Activated CD4-positive, alpha-beta T cell treated with anti-CD3 and anti-CD28 coated beads, Interleukin-2, amount 10 ng/mL, durations not matched to agents 24 days and 14 days (primary cell): ENCODE measurements at places on chromosomes 6 and 20. TPM values are rescaled to one million over a fixed set of nuclear protein-coding genes. Genes with fewer than 3 reads are reported as not detected.

DNA sequence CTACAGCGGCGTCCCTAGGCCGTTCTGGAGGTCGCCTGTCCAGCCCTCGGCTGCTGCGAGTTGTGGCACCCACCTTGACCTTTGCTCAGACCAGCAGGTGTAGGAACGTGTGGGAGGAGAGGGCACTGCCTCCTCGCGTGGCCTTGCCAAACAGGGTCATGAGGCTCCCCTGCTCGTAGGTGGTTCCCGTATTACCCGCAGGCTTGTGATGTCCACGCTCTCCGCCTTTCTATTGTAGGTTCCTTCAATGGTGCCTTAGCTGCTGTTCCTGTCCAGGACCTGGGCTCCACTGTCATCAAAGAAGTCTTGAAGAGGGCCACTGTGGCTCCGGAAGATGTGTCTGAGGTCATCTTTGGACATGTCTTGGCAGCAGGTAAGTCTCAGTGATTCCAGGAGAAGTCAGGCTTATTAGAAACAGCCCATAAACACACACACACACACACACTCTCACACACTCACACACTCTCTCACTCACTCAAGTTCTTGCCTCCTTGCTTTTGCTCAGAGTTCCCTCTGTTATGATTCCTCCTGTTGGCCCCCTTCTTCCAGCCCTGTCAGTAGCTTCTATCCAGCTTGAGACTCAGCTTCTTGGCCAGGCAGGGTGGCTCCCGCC is 942 bp downstream of the ACAT2 start:
- peak overlapping the region; percentile 98 for H3K27ac ChIP-seq
- no peaks in the 10 kb centered on the region for H3K27me3 ChIP-seq
- peaks cover 56% of the 10 kb centered on the region for H3K36me3 ChIP-seq
- DNase-seq = peak; percentile 79
- peak overlapping the region; percentile 94 for H3K4me3 ChIP-seq

- H3K27ac ChIP-seq = no peak overlapping the region
- no peaks in the 10 kb centered on the region for H3K4me1 ChIP-seq
- no peak overlapping the region for H3K4me3 ChIP-seq
- DNase-seq = no peak
Observed at GRCh38 chr6:63816401-63816981, 180.9 kb downstream of the PHF3 start.

DNA sequence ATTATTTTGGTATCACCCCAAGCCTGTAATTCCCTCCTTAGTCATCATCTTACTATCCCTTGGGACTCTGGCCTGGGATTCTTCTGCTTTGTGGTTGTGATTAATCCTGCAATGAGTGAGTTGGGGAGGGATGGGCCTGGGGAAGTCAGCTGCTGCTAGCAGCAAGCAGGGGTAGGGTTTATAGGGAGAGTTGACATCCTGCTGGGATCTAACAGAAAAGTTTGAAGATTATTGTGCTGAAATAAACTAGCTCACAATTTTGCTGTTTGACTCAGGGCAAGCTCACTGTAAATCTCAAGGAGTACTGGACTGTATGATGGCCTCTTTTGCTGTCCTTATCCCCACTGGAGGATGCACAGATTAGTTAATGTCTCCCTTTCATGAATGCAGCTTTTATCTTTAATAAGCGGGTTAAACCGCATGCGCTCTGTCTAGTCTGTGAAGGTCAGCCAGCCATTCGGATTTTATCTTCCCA is 83.4 kb downstream of the JARID2 start:
- H3K27ac ChIP-seq = no peak overlapping the region
- DNase-seq = no peak
- no peaks in the 10 kb centered on the region for H3K27me3 ChIP-seq
- no peak overlapping the region for H3K4me3 ChIP-seq
- H3K4me1 ChIP-seq = peaks cover 70% of the 10 kb centered on the region

GRCh38 chr6:169847901-169848311 is 96.5 kb downstream of the ERMARD start:
- no peak overlapping the region for H3K4me3 ChIP-seq
- peaks cover 2% of the 10 kb centered on the region for H3K27me3 ChIP-seq
- no peaks in the 10 kb centered on the region for H3K4me1 ChIP-seq
- no peaks in the 10 kb centered on the region for H3K36me3 ChIP-seq
- H3K27ac ChIP-seq = no peak overlapping the region

DNA sequence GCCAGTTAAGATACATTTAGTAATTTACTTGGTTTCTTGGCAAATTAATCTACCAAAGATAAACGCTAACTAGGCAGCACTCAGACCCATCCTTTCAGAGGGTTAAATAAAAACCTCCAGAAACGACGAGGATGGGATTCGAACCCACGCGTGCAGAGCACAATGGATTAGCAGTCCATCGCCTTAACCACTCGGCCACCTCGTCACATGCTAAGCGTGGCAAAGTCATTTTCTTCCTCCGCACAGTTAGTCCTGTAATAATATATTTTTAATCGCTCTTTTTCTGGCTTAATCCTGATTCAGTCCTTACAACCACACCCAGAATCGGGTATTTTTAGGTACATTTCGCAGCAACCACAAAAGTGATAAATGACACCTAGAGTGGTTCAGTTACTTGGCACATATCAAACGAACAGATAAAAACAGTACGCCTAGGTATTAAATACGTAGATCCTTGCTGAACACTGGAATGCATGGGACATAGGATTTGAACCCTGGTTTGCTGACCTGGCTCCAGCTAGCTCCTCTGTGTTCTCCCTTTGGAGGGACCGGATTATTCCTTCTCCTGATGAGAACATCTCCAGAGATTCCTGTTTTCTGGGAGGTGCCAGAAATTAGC is 71.6 kb downstream of the GPX5 start:
- no peak overlapping the region for H3K27ac ChIP-seq
- DNase-seq = peak; percentile 59
- H3K4me3 ChIP-seq = peak overlapping the region; percentile 34
- no peaks in the 10 kb centered on the region for H3K36me3 ChIP-seq
- peaks cover 34% of the 10 kb centered on the region for H3K27me3 ChIP-seq

DNA sequence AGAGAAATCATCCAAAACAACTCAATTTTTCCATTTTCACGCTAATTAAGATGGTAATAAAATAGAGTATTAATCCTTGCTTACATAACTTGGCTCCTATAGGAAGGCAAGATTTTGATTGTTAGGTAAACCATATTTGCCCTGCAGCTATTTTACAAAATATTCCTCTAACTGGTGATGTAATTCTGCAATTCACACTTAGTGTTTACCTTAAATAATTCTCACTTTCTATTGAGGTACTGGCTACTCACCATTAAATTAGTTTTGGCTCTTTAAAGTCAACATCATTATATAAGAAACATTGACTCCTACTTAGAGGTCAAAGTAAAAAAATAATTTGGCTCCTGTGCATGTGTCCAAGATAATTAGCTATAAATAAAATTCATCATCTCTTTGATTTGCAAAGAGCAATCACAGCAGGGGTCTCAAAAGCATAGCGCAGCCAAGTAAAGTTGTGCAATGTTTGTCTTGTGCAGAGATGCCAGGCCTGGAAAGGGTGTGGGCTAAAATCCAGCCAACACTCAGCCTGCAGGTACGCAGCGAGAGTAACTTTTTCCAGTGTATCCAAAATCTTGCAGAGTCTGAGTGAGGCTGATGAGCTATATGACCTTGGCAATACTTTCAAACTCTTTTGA is 501.2 kb downstream of the MMUT start:
- no peaks in the 10 kb centered on the region for H3K36me3 ChIP-seq
- H3K27ac ChIP-seq = no peak overlapping the region
- no peaks in the 10 kb centered on the region for H3K4me1 ChIP-seq
- DNase-seq = no peak
- no peaks in the 10 kb centered on the region for H3K27me3 ChIP-seq
- no peak overlapping the region for H3K4me3 ChIP-seq

GRCh38 chr20:33685328-33686099 is 671 bp downstream of the E2F1 start:
- H3K4me3 ChIP-seq = peak overlapping the region; percentile 96
- DNase-seq = peak; percentile 89
- no peaks in the 10 kb centered on the region for H3K27me3 ChIP-seq
- H3K4me1 ChIP-seq = peaks cover 77% of the 10 kb centered on the region

DNA sequence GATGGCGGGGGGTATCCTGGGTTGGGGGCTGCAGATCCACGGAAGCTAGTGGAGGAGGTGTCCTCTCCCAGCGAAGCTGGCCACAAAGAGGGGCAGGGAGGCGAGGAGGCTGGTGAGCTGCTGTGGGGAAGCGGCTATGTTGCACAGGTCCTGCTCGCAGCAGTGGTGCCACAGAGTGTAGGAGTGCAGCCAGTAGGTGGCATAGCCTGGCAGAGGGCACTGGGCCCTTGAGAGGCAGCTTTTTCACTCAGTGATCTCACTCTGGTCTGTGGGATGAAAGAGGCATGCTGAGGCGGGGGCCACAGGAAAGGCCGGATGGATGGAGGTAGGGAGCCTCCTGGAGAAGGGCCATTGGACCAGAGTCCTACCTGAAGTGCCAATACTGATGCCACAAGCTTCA is 2.9 kb upstream of the LY6G6D start:
- H3K4me1 ChIP-seq = peaks cover 14% of the 10 kb centered on the region
- no peaks in the 10 kb centered on the region for H3K36me3 ChIP-seq
- peaks cover 11% of the 10 kb centered on the region for H3K27me3 ChIP-seq
- H3K4me3 ChIP-seq = no peak overlapping the region

PTGIS gene
- 51.7 and 57.6 TPM in 2 replicates for total RNA-seq

FKBP1A gene
- 291 and 292 TPM in 2 replicates for total RNA-seq

SLC22A23 gene
- total RNA-seq = 0.07 and 0.12 TPM in 2 replicates

TGM3 gene
- not detected in 2 replicates for total RNA-seq

TNFRSF21 gene
- 3.8 and 4.2 TPM in 2 replicates for total RNA-seq

CST5 gene
- total RNA-seq = not detected in 2 replicates
